ENCODE measurements at places on chromosomes 4 and X.

- DNase-seq, result peak; percentile 43
Observed at GRCh38 chrX:38991656-38992440, 190.6 kb downstream of the MID1IP1 start.

DNA sequence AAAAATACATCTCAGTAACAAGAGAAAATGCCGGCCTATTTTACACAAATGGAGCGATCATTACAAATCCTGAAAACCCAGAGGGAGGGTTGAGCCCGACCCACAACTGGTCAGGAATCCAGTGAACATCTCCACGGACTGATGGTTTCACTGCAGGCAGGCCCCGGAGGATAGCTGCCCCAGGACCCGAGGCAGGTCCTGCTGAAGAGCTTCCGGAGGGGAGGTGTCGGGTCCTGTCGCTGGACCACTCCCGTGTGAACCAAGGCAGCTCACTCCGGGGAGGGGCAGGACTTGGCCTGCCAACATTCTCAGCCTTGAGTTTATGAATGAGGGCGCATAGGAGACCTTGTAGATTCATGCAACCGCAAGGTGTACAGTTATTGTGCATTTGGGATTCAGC is 4.8 kb upstream of the CRMP1 start:
- DNase-seq, result no peak

GRCh38 chr4:94623126-94623911 is 134.4 kb upstream of the BMPR1B start:
- no peak for DNase-seq

- DNase-seq, result no peak
Observed at GRCh38 chr4:91916219-91916618, 387.5 kb upstream of the GRID2 start.

DNA sequence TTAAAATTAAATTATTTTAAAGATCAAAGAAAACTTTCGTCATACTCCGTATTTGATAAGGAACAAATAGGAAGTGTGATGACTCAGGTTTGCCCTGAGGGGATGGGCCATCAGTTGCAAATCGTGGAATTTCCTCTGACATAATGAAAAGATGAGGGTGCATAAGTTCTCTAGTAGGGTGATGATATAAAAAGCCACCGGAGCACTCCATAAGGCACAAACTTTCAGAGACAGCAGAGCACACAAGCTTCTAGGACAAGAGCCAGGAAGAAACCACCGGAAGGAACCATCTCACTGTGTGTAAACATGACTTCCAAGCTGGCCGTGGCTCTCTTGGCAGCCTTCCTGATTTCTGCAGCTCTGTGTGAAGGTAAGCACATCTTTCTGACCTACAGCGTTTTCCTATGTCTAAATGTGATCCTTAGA is at the start of gene CXCL8:
Gene CXCL8 (plus strand): TSS at position 217 of the 426 bp plus-strand sequence. CDS start 90 bp downstream, at position 307.
- DNase-seq, result peak; percentile 99

- DNase-seq, result no peak
Observed at GRCh38 chr4:4714331-4714730, 145.1 kb upstream of the MSX1 start.

DNA sequence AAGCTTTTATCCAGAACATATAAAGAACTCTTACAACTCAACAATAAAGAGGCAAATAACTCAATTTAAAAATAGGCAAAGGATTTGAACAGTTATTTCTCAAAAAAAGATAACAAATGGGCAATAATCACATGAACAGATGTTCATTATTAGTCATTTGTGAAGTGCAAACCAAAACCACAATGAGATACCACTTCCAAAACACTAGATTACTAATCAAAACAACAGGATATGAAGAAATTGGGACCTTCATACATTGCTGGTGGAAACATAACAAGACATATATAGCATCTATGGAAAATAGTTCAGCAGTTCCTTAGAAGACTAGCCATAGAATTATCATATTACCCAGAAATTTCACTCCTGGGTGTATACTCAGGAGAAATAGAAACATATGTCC is 224.6 kb downstream of the FBXO8 start:
- peak; percentile 36 for DNase-seq

GRCh38 chr4:24054910-24055309 is 165.1 kb upstream of the PPARGC1A start:
- no peak for DNase-seq

- peak; percentile 63 for DNase-seq
Observed at GRCh38 chr4:2934077-2934812, 29.0 kb downstream of the NOP14 start.

GRCh38 chr4:119032921-119033685 is 102.5 kb upstream of the MYOZ2 start:
- no peak for DNase-seq

DNA sequence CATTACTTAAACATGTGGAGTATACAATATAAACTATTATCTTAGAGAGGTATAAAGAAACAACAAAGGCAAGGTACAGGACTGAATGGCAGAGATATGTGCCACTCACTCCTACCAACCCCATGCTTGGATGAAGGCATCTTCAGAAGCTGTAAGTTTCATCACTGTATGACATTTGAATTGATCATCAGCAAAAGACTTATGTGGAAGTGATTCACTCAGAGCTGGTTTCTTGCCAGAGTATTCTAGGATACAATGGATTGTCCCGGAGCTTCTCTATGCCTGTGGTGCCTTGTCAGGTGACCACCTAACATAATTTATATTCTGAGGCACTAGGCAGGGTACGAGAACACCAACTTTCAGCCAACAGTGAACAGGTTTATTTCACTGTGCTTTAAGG is 392.2 kb downstream of the PPP1R2C start:
- DNase-seq, result peak; percentile 3

DNA sequence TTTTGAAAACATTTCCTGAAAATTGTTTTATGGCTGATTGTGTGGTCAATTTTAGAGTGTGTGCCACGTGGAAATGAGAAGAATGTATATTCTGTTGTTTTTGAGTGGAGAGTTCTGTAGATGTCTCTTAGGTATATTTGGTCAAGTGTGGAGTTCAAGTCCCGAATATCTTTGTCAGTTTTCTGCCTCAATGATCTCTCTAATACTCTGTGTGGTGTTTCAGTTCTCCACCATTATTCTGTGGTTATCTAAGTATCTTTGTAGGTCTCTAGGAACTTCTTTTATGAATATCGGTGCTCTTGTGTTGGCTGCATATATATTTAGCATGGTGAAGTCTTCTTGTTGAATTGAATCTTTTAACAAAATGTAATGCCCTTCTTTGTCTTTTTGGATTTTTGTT is 113.3 kb downstream of the LINC00632 start:
- DNase-seq, result no peak

DNA sequence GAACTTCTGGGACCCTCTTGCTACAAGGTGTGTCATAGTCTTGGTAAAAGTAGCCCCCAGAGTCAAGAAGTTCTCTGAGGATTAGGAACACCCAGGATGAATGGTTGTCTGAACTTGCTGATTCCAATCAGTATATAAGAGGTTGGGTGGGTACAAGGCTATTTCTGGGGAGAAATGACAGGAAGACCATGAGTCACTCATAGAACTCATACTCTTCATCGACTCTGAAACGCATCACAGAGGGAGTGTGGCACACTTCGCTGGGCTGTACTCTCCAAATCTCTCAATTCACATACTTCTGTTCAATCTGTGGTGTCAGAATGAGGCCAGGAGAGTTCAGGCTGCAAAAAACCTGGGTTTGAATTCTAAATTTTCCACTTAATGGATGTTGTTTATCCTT is 193.2 kb upstream of the LEF1 start:
- DNase-seq, result no peak

- DNase-seq, result peak; percentile 15
Observed at GRCh38 chrX:84168574-84168973, 19.4 kb downstream of the RPS6KA6 start.

- DNase-seq, result peak; percentile 43
Observed at GRCh38 chr4:52037689-52038102, 403 bp downstream of the SGCB start.

DNA sequence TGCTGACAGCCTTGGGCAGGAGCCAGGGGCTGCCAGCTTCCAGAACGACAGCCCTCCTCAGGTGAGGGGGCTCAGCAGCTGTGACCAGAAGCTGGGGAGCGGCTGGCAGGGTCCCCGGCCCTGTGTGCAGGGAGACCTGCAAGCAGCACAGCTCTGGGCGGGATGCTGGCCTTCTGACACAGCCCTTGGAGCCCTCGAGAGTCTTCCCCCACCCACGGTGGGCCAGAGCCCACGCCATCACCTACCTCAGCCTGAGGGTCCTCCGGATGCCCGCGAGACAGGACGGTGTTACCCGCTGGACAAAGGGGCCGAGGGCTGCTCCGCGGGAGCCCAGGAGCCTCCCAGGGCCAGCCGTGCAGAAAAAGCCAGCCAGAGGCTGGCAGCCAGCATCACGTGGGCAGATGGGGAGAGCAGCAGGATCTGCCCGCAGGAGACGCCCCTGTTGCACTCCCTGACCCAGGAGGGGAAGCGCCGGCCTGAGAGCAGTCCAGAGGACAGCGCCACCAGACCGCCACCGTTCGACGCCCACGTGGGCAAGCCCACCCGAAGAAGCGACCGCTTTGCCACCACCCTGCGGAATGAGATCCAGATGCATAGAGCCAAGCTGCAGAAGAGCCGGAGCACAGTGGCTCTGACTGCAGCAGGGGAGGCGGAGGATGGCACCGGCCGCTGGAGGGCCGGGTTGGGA is 71.8 kb upstream of the CLDN34 start:
- no peak for DNase-seq

- no peak for DNase-seq
Observed at GRCh38 chr4:87490664-87491369, 38.4 kb downstream of the SPARCL1 start.

DNA sequence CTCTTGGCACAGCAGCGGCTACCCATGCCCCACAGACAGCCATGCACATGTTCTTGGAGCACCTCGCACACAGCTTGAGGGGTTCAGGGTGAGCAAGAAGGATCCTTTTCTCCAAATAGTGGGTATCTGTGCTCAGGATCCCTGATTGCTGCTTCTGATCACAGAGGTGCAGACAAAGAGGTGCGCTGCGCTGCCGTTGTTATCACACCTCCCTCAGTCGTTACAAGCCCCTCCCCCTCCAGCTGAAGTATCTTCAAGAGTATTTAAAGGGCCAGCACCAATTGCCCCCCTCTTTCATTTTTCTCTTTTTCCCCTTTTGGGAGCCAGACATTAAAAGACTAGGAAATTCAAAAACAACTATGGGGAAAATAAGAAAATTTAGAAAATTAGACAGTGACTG is 44.3 kb downstream of the NELFA start:
- no peak for DNase-seq

GRCh38 chr4:117302226-117302625 is 216.8 kb upstream of the TRAM1L1 start:
- DNase-seq, result no peak

DNA sequence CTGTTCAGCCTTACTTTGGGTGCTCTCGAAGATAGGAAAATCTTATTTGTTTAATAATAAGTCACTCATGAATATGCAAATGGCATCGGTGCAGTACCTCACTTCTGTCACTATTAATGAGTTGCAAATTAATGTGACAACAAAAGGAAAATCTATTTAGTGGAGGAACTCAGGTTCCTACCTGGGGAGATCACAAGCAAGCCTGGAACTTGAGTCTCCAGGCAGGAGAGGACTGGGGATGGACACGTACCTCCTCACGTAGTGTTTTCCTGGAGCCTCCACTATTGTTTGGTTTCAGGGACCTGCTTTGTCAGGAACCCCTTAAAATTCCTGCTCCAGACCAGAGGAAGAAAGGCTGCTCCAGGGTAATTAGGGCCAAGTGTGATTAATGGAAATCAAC is 82.1 kb downstream of the BCOR start:
- DNase-seq, result no peak

DNA sequence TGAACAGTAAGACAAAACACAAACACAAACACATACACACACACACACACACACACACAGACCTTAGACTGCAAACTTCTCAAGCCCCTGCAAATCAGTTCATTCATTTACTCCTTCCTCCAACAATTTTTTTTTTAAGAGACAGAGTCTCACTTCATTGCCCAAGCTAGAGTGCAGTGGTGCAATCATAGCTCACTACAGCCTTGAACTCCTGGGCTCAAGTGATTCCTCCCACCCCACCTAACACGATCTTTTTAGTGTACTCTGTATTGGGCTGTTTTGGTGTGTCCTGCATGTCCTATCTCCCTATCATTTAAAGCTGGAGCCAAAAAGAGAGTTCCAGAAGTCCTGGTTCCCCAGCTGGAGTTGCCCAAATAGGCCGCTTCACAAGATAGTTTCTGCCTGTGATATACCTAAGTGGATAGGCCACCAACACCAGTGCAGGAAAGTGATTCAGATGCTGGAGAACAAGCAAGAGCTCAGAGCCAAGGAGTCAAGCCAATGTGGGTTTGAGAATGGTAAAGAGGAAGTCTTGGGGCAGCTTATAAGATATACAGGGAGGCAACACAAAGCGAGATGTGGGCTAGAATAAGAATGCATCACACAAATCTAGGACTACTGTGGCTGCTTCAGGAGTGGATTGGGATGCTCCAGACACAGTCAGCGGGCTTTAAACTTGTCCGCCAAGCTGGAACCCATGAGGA is 85.4 kb upstream of the RAPGEF2 start:
- DNase-seq, result no peak

- DNase-seq, result peak; percentile 61
Observed at GRCh38 chrX:107537815-107538214, 88.4 kb downstream of the FRMPD3 start.

DNA sequence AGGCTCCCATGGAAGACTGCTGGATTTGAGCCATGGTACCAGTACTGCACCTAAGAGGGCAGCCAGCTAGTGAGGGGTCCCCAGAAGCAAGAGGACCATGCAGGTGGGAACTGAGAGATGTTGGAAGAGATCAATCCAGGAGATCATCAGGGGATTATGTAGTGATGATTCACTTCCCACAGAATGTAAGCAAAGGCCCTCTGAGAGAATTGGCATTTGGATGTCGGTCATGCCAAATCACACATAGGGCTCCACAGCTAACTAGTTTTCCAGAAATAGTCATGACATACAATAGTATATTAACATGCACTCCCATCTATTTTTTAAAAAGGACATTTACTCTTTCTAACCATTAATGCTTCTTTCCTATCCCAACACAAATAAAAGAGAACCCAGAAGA is 112.5 kb downstream of the RASGEF1B start:
- no peak for DNase-seq

DNA sequence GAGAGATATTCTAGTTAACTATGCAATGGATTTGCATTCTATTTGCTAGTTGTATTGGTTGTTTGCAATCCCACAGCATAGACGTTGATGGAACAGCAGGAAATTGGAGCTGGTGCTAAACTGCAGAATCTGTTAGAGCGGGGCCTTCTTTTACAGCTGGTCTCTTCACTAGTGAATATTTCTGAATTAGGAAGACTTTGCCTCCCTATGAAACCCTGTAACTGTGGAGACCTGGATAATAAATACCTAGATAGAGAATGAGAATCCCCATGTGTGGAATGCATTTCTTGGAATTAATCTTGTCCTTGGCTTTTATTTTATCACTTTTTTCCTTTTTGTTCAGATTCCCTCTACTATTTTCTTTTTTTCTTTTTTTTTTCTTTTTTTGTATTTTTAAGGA is 109.7 kb downstream of the SHROOM3 start:
- no peak for DNase-seq

All from cardiac fibroblast (primary cell).